ENCODE measurements at places on chromosomes 3 and 15.
A peak's percentile ranks its signal among the peaks of the same experiment; 100 is the strongest.

DNA sequence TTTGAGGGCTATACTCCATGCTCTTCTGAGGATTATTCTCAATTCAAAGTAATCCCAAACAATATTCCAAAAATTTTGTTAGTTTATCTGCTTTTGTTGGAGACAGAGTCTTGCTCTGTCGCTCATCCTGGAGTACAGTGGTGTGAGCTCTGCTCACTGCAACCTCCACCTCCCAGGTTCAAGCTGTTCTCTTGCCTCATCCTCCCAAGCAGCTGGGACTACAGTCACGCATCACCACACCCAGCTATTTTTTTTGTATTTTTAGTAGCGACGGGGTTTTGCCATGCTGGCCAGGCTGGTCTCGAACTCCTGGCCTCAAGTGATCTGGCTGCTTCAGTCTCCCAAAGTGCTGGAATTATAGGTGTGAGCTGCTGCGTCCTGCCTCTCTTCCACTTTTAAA is 39.1 kb downstream of the MEF2A start:
- DNase-seq = no peak

- DNase-seq = no peak
These were observed 2.9 kb downstream of the SCN5A start for GRCh38 chr3:38646630-38647029.

GRCh38 chr15:72161361-72162132 is 36.0 kb downstream of the GRAMD2A start:
- DNase-seq = no peak

GRCh38 chr3:117442566-117442965 is 733.0 kb downstream of the TUSC7 start:
- DNase-seq = no peak

DNA sequence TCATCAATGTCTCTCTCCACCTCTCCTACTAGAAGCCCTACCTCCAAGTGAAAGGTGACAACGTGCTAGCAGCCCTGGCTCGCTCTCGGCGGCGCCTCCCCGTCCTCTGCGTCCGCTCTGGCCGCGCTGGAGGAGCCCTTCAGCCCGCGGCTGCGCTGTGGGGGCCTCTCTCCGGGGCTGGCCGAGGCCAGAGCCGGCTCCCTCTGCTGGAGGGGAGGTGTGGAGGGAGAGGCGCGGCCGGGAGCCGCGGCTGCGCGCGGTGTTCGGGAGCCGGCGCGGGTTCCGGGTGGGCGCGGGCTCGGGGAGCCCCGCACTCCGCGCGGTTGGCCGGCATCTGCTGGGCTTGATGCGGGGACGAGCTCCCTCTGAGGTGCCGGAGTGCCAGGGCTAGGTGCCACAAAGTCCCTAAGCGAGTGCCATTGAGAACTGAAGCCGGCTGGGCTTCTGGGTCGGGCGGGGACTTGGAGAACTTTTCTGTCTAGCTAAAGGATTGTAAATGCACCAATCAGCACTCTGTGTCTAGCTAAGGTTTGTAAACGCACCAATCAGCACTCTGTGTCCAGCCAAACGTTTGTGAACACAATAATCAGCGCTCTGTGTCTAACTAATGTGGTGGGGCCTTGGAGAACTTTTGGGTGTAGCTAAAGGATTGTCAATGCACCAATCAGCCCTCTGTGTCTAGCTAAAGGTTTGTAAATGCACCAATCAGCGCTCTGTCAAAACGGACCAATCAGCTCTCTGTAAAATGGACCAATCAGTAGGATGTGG is 84.8 kb upstream of the ARRDC4 start:
- no peak for DNase-seq

DNA sequence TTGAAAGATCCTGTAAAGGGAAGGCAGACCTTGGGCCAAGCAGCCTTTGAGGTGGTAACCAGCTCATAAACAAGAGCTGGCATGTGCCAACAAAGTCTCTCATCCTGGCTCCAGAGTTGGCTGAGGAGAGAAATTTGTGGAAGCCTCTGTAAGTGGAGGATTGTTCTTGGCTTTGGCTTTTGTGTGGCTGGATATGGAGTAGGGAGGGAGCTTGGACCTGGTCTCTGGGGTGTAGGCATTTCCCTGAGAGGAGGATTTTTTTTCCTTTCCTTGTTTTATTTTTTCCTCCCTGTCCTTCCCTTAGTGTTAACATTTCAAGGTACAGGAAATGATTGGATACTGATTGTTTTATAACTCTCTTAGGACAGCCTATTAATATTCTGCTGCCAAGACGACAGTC is 60.8 kb downstream of the ZNF609 start:
- DNase-seq = peak; percentile 28

DNA sequence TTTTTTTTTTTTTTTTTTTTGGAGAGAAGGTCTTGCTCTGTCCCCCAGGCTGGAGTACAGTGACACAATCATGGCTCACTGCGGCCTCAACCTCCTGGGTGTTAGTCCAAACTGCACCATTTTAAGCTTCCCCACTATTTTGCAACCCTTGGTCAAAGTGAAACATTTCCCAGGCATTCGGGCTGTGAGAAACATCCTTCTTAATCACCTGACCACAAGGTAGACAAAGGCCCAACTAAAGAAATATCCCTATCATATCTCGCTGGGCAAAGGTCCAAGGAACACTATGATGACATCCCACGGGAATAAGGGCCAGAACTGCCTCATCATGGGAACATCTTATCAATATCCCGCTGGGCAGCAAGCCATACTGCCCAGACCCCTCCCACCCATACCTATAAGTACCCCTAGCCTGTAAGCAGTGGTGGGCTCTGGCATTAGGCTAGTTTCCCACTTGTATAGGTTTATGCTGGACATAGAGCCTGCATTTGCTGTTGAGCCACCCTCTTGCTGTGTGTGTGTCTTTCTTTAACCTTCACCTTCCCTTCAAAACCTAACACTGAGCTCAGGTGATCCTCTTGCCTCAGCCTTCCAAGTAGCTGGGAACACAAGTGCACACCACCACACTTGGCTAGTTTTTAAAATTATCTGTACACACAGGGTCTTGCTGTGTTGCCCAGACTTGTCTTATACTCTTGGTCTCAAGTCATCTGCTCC is 95.2 kb downstream of the SEMA5B start:
- no peak for DNase-seq

- DNase-seq = no peak
These were observed 73.3 kb downstream of the ATP13A4 start for GRCh38 chr3:193481436-193481835.

DNA sequence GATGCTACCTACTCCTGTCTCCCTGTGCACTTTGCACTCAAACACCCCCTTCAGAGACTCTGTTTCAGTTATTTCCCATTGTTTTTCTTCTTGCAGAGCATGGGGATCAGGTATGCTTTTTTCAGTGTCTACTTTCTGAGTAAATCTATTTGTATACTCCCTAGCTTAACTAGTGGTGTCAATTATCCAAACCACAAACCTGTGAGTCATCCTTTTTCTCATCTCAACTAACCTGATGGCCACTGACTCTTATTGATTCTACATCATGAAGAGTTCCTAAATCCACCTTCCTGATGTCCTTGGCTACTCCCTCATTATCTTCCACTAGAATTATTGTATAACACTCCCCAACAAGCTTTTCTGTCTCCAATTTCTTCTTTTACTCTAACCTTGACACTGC is 68.0 kb downstream of the DIPK2A start:
- no peak for DNase-seq

DNA sequence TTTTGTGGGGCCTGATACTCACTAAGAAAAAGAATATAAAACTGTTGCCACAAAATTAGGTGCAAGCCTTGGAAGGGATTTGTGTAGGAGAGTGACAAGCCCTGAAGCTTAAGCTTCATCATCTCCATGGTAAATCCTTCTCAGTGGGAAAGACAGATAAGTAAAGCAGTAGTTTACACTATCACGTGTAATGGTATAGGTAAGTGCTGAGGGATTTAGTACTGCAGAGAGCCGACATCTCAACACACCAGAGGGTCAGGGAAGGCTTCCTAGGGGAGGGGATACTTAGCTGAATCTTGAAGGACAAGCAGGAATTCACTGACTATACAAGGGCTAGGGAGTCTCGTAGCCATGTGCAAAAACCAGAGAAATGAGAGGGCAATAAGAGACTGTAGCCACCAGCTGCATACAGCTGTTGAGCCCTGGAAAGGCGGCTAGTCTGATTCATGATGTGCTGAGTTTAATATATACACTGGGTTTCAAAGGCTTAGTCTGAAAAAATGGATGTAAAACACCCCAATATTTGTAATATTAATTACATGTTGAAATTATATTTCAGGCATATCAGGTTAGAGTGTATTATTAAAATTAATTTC is 11.1 kb downstream of the SLC24A1 start:
- DNase-seq = no peak

DNA sequence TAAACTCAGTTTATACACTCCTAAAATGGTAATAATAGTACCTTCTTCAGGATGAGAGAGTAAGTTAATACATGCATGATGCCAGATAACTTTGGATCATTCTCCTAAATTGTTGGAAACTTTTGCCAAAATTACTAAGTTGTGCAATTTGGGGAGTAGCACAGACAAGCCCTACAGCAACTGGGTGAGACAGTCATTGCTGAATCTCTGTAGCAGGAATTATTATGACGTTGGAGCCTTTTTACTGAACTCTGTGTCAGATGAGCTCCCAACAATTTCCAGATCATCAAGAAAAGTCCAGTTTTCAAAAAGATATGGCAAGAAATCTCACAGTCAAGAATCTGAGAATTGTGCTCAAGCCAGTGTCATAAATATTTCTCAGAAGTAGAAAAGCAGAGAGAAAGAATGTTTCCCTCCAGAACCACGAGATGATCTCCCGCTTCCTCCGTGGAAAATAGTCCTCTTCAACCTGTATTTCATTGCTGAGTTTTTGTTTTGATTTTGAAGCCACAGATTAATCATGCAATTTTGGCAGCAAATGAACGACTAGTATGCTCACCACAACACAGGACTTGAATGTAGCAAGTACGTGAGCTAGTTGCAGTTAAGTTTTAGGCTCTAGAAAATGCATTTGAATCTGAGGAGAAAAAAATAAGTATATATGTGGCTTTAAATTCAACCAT is 485.4 kb downstream of the CNTN6 start:
- no peak for DNase-seq

DNA sequence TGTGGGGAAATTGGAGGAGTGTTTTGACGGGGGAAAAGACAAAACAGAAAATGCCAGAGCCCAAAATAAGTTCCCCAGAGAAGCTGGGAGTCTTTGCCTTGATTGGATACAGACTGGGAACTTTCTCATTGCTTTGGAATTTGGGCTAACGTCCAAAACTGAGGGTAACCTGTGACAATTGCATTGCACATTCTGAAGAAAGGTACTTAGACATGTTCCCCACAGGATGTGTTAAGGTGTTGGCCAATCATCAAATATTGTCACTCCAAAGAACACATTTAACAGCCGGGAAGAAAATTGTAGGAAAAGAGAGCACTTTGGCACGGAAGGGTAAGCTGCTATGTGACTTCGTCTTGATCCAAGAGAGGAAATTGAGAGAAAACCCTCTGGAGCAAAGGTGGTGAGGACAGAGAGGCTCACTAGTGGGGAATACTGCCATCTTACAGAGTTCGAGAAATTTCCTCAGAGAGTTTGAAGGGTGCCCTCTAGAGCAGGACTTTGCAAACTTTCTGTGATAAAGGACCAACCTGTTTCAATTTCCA is 619.5 kb upstream of the TBL1XR1 start:
- DNase-seq = no peak

DNA sequence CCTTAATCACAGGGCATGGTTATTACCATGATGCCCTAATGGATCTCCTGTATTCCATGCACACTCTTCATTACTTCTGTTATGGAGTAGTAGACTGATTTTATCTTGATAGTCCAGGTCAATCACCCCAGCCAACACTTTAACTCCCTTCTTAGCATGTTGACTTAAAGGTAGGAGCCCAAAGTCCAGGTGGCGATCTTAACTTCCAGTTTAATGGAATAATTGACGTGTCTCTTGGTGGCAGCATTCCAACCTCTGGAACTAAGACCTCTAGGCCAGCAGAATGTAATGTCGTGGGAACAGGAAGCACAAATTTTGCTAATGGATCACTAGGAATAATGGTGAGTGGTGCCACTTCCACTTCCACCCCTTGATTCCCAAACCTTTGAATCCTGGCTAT is 687.2 kb upstream of the SGO1 start:
- no peak for DNase-seq

DNA sequence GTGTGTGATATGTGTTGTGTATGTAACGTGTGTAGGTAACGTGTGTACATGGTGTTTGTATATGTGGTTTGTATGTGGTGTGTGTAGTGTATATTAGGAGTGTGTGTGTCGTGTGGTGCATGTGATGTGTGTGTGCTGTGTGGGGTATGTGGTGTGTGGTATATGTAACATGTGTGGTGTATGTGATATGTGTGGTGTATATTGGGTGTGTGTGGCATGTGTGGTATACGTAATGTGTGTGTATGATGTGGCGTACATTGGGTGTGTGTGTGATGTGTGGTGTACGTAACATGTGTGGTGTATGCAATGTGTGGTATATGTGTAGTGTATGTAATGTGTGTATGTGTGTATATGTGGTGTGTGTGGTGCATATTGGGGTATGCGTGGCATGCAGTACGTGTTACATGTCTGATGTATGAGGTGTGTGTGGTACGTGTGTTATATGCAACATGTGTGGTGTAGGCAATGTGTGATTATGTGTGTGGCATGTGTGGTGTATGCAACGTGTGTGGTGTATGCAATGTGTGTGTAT is 41.2 kb downstream of the ARRDC4 start:
- no peak for DNase-seq

GRCh38 chr15:69140306-69140705 is 20.1 kb upstream of the GLCE start:
- DNase-seq = no peak

DNA sequence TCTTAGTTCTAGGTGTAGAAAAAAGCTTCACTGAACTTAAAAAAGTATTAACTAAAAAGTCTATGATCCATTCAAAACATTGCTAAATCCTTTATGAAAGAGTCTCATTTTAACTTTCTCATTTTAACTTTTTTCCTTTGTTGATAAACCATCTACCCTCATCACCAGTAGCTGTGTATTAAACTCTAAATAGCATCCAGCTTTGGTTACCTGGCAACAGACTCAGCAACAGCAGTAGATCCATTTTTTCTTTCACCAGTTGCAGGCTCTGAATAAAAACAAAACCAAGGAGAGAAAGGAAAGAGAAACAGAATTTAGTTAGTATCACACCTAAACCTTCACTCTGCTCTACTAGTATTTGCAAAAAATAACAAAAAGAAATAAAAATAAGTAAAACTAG is 51.6 kb downstream of the TP53BP1 start:
- peak; percentile 52 for DNase-seq

GRCh38 chr3:3714572-3714971 is 84.7 kb upstream of the LRRN1 start:
- no peak for DNase-seq

- no peak for DNase-seq
These were observed 241.7 kb upstream of the P2RY1 start for GRCh38 chr3:152593242-152593641.

DNA sequence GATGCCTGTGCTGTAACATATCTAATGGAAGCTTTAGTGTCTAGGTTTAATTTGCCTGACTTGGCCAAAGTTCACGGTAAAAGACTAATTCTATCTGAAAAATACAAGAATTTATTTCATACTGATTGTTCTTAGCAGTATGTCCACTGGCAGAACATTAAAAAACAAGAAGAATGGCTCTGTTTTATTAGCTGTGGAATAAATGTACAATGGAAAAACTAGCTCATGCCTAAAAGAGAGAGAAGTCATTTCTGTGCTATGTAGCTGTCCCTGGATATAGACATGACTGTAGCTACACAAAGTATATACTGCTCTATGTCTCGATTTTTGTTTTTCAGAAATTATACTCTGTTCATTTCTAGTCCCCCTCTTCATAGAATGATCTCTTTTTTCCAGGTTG is 13.9 kb upstream of the VGLL3 start:
- no peak for DNase-seq

GRCh38 chr3:152376351-152377183 is 107.8 kb downstream of the MBNL1 start:
- peak; percentile 60 for DNase-seq

GRCh38 chr3:124839896-124840295 is 47.3 kb downstream of the ITGB5 start:
- DNase-seq = no peak

Measured in Ammon's horn (tissue), 1 donor.